Ureter (tissue), 1 donor: ENCODE measurements at places on chromosomes 4 and X. TPM values are rescaled to one million over a fixed set of nuclear protein-coding genes. Genes with fewer than 3 reads are reported as not detected.
A peak's percentile ranks its signal among the peaks of the same experiment; 100 is the strongest.

The RTL9 gene
- total RNA-seq, result not detected

- DNase-seq, result no peak
These were observed 145.6 kb upstream of the RBPJ start for GRCh38 chr4:26175006-26175786.

- no peak for DNase-seq
These were observed 13.2 kb downstream of the SCLT1 start for GRCh38 chr4:129080129-129080528.

DNA sequence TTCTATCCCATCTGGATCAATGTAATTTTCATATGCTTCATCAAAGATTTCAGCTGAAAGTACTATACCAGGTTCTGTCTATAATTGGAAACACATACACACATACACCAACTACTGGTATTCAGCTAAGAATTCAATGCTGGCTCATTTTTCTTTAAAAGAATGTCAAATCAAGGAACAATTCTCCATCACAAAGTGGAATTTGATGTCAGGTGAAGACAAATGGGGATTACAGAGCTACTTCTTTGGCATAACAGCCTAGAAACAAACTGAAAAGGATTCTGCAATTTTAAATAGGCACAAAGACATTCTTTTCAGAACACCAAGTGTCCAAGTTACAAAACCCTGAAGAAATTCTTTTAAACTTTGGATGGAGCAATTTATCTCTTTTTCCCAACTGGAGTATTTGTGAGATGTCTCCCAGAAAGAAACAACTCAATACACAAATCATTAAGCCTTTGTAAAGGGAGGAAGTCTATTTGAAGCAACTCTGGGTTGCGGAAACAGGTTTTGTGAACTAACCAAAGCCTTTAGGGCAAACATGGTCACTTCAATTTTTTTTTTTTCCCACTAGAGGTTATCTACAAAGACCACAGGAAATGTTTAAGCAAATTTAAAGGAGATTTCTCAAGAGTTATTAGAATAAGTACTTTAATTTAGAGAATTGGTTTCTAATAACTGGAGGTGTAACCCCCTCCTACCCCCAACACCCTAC is 1.9 kb upstream of the FAM9C start:
- no peak for DNase-seq

DNA sequence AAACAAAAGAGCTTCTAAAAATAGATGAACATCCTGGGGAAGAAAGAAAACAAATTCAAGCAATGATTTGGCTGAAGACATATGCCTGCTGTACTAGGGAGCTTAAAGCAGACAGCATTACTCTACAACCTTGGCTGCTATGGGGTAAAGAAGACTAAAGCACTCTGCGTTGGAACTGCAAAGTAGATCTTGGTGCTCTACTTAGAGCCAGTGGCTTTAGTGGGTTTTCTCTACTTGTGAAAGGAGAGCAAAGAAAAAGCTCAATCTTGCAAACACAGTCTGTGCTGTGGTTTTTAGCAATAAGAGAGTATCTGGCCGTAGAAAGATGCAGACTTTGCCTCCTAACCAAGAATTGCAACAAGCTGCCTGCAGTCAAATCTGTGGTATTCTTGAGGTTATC is 334.7 kb upstream of the NDST3 start:
- no peak for DNase-seq

DNA sequence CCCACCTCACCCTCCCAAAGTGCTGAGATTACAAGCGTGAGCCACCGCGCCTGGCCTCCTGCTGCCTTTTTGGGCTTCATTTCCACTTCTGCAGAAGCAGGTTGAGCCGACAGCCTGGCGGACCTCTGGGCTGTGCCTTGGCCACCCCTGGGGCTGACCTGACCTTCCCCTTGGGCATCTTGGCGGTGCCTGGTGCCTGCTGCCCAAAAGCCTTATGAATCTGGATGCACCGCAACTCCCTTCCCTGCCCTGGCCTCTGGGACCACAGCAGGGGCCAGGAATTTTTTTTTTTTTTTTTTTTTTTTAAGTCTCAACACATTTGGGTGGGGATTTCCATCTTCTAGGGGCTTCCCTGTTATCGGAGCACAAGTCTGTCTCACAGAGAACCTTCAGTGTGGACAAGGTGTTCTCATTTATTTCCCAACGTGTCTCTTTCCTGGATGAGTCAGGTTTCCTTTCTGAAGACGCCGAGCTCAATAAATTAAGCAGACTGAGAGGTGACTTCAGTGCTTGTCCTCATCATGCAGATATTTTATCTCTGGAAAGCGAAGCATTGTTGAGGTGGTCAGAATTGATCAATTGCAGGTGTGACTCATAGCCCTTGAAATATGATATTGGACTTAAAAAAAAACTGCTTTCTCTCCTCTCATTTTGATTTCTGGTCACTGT is 79.7 kb downstream of the SHROOM2 start:
- DNase-seq, result no peak

DNA sequence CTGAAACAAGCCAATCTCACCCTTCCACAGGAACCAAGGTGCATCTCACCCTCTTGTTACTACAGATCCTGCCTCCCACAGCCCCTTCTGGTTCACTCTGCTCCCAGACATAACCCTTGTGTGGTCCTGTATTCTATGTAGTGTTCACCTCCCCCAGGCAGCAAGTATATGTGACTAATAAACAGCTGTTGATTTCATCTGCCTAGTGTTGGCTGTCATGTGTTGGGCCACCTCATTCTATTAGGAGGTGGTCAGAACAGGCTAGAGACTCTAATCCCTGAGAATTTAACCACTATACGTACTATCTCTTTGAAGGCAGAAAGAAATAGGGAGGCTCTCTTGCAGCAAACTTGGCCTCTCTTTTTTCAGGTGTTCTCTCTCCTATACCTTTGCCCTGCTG is 134.3 kb upstream of the RPL34 start:
- no peak for DNase-seq

- peak; percentile 67 for DNase-seq
These were observed at the start of gene MAMLD1 for GRCh38 chrX:150362599-150363481. Gene MAMLD1, plus strand, starts transcription at chrX:150363317. Its CDS starts 82,200 bp downstream, at chrX:150445517.
